NCI-H1417 treated with DMSO at 0.1 percent for 48 hours (cell line): ENCODE measurements at places on chromosomes 3 and 15.

DNA sequence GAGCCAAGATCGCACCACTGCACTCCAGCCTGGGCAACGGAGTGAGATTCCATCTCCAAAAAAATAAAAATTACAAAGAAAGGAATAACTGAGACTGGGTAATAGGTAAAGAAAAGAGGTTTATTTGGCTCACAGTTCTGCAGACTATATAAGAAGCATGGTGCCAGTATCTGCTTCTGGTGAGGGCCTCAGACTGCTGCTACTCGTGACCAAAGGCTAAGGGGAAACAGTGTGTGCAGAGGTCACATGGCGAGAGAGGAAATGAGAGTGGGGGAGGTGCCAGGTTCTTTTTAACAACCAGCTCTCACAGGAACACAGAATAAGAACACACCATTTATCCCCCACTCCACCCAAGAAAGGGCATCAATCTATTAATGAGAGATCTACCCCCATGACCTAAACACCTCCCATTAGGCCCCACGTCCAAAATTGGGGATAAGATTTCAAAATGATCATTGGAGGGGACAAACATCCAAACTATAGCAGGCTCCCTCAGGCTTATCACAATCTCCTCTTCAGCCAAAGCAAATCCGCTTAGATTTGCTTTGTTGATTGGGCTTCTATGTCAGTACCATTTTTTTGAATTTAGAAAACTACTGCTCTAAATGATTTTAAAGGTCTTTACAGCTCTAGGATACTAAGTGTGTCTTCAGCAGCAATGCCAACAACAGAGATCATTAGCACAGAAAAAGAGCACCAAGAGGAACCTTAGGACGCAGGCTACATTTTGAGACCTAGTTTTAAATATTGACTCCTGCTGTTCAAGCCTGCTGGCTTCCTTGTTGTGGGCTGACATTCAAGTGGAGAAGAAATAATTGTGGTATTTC, 84.2 kb upstream of the TBL1XR1 start:
- DNase-seq: no peak

DNA sequence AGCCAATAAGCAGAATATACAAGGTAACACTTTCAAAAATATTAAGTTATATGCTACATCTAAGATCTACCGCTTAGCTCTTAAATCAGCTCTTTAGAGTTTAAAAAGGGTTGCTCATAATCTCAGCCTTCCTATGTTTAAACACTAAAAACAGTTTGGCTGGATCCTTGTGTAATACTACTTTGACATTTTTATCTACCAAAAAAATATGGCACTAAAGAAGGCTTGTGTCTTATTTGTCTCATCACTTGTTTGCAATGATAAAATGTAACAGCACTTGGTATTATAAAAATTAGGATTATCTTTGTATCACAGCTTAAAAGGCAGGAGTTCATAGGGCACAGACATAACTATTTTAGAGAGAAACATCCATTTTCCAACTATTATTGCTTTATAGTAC, 9.8 kb downstream of the ANKRD28 start:
- DNase-seq: no peak

GRCh38 chr3:138944929-138945708, 1.8 kb downstream of the FOXL2 start:
- DNase-seq: no peak

DNA sequence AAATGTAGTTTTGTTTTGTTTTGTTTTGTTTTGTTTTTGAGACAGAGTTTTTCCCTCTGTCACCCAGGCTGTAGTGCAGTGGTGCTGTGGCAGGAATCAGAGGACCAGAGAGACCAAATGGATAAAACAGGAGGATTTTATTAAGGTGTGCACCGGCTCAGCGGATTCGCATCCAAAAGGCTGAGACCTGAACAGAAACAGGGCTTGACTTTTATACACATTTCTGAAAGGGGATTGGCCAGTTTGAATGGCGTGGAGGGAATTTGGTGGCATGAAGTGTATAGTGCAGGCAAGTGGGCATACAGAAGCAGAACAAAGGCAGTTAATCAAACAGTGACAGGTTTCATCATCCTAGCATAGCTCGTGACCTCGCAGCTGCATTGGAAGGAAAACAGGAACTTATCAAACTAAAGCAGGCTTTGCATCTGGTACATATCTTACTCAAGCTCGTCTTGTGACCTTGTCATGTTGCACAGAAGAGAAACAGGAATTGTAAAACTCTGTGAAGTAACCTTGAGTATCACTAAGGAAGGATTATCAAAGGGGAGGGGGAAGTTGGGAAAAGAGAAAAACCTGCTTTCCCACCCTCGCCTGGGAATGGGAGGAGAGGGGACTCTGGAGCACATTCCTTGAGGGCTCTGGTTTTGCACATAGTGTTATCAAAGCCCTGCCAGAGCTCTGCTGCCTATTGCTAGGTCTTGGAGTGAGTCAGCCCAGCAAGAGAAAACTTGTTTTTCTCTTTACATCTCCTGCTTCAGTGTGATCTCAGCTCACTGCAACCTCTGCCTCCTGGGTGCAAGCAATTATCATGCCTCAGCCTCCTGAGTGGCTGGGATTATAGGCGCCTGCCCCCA, 38.5 kb downstream of the C3orf62 start:
- no peak for DNase-seq

DNA sequence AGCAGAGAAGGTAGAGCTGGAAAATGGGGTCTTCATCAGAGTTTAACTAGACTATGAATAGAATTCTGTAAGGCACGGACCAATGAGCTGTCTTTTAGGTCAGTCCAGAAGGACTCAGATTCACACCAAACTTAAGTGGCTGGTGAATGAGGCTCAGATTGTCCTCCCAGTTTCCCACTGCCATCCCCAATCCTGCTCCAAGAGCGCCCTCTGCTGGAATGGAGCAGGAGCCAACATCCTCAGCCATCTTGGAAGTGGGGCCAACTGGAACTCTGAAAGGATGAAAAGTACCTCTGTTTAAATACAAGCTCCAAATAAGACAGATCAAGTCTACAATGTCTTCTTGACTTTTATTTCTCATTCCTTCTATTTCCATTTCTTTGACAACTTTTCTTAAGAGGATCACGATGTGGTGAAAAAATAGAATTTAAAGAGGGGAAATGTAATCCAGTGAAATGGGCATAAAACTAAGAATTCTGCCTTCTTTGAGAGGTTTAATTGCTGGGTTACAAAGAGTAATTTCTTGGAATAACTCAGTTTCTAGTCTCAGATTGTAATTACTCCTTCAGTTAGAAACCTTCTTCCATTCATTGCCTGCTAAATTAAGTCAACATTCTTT, 217.1 kb upstream of the TPRG1 start:
- DNase-seq: peak; percentile 17

GRCh38 chr3:113035387-113035982, 44.7 kb downstream of the GTPBP8 start:
- no peak for DNase-seq

DNA sequence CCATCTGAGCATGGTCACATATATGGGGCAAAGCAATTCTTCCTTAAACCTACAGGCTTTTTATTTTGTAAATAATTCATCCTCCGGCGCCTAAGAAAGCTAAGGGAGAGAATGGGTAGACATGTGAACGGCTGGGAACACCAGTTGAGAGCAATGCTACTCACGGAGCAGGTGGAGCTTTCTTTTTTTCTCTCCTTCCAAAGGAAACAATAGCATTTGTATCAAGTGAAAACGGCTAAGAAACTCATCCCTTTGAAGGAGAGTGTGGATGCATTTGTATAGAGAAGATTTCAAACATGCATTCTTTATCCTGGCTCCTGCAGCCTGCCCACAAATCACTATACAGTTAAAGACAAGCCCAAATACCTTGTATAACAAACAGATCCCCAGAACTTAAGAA, 637.8 kb downstream of the MAGI1 start:
- no peak for DNase-seq

GRCh38 chr3:143294188-143294587, 174.6 kb downstream of the CHST2 start:
- no peak for DNase-seq

DNA sequence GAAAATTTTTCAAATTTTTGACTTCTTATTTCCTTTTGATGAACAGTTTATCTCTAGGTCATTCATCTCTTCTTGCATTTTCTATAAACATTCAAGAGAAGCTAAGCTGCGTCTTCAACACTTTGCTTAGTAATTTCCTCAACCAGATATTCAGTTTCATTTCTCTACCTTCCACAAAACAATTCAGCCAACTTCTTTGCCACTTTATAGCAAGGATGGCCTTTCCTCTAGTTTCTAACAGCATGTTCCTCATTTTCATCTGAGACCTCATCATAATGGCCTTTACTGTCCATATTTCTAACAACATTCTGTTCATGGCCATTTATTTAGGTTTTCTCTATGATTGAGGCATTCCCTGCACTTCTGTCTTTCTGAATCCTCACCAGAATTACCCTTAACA, 90.0 kb downstream of the ARIH1 start:
- no peak for DNase-seq

DNA sequence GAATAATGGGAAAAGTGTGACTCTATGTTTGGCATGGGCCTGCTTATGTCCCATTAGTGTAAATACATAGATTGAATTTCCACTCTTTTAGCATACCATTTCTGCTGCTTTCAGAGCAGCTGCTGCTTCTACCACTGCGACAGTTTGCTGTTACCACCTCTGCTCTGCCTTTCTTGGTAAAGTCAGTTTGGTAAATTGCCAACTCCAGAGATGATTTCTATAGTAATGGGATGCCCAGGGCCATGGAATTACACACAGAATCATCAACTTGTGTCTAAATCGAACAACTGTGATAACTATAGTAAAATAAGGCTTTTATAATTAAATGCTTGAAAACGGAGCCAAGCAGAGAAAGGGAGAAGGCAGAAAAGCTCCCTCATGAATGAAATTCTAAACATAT, 168.4 kb upstream of the VEPH1 start:
- no peak for DNase-seq

DNA sequence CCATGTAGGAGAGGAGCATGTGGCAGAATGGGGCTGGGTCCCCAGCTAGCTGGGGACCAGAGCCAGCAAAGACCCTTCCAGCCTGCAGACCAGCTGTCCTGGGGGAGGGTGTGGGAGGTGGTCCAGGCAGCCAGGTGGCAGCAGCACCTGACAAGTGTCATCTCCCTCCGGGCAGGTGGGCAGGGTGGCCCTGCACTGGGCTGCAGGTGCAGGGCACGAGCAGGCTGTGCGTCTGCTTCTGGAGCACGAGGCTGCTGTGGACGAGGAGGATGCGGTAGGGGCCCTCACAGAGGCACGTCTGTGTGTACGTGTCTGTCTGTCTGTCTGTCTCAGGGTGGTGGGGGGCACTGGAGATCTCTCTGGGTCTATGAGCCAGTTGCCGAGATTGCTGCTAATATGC, 5.5 kb downstream of the ANKDD1A start:
- no peak for DNase-seq

DNA sequence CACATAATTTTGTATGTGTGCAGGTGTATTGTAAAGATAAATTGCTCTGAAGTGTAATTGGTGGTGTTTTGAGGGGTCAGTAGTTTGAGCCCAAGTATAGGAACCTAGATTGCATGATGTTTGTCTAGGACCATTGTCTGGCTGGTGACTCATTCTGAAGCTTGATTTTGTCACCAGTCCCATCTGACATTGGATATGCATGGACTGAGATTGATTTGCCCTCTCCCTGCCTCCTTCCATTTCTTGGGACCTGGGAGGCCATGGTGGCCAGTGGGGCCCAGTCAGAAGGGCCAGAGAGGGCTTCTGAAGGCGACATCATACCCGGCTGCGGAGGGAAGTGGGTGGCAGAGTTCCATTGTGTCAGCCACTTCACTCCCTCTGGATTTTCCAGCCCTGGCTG, 62.3 kb downstream of the PDIA5 start:
- DNase-seq: no peak

GRCh38 chr3:191254098-191254873, 55.2 kb downstream of the OSTN start:
- no peak for DNase-seq

- DNase-seq: no peak
Observed at GRCh38 chr3:41330465-41330864, 131.2 kb downstream of the CTNNB1 start.

- DNase-seq: no peak
Observed at GRCh38 chr3:53693451-53693850, 152.8 kb downstream of the CHDH start.
